ENCODE measurements at places on chromosomes 3 and 15.

GRCh38 chr3:44870375-44871061, 3.9 kb upstream of the TGM4 start:
- no peak for DNase-seq

DNA sequence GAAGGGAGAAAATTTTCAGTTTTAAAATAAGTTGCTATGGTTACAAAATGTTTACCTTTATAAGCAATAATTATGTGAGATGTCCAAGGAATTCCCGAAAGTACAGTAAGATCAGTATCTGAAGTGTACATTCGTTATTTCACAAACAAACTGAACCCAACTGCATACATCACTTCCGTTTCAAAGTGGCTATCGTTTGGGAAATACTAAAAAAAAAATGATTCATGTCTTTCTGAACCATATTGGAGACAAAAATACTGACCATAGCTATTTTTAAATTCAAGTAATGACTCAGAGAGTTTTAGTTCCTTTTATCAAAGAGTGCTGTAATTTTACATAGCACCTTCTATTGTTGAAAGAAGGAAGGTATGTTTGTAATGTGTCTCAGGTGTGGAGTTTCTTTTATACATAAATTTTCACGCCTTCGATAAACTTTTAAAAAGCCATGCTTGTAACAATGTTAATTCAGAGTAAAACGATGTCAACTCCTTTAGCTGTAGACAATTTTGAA, 8.0 kb upstream of the ANKRD28 start:
- DNase-seq = no peak

- DNase-seq = no peak
These were observed 553.4 kb downstream of the ZIC1 start for GRCh38 chr3:147962408-147963164.

- no peak for DNase-seq
These were observed 44.6 kb upstream of the P3H2 start for GRCh38 chr3:190165253-190165652.
